Body of pancreas (tissue), 4 donors: ENCODE measurements at places on chromosomes 3 and 15. TPM values are rescaled to one million over a fixed set of nuclear protein-coding genes. Genes with fewer than 3 reads are reported as not detected.

Gene CHL1
- 10.6 TPM for total RNA-seq

Gene SEMA3B
- 71.1 TPM for total RNA-seq

Gene LMAN1L
- not detected for total RNA-seq

Gene KCNMB3
- 8.2 TPM for total RNA-seq

Gene UNC13C
- total RNA-seq, result not detected

Gene RLBP1
- total RNA-seq, result not detected

Gene GPR149
- total RNA-seq, result not detected

Gene REC114
- total RNA-seq, result not detected

Gene GRK7
- total RNA-seq, result not detected

Gene FHIT
- total RNA-seq, result 10.4 TPM

Gene ACTRT3
- not detected for total RNA-seq

Gene CD200
- total RNA-seq, result 2.6 TPM

Gene ATP10A
- 1.3 TPM for total RNA-seq

Gene EXOSC7
- 33.6 TPM for total RNA-seq

Gene LRTM1
- not detected for total RNA-seq

Gene ITIH4
- total RNA-seq, result 86.7 TPM

Gene SLC24A5
- total RNA-seq, result not detected
